ENCODE measurements at places on chromosomes 4 and X.
A peak's percentile ranks its signal among the peaks of the same experiment; 100 is the strongest.

- no peak for DNase-seq
Measured at GRCh38 chr4:144402176-144402575, 243.8 kb upstream of the HHIP start.

DNA sequence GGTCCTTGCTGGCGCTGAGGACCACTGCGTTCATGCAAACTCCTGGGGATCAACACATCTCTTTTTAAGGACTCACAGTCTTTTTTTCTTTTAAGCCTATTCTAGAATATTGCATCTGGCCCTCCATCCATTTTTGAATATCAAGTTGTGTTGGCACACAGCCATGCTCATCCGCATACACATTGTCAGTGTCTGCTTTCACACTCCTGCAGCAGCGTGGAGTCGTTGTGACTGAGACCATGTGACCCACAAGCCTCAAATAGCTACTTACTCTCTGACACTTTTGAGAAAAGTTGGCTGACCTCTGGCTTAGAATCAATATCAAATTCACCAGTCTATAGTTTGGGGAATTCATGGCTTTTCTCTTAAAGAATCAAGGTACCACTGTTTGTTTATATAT is 191.8 kb upstream of the S100G start:
- no peak for DNase-seq

GRCh38 chrX:47645530-47645929 is 4.8 kb downstream of the ELK1 start:
- DNase-seq, result no peak

DNA sequence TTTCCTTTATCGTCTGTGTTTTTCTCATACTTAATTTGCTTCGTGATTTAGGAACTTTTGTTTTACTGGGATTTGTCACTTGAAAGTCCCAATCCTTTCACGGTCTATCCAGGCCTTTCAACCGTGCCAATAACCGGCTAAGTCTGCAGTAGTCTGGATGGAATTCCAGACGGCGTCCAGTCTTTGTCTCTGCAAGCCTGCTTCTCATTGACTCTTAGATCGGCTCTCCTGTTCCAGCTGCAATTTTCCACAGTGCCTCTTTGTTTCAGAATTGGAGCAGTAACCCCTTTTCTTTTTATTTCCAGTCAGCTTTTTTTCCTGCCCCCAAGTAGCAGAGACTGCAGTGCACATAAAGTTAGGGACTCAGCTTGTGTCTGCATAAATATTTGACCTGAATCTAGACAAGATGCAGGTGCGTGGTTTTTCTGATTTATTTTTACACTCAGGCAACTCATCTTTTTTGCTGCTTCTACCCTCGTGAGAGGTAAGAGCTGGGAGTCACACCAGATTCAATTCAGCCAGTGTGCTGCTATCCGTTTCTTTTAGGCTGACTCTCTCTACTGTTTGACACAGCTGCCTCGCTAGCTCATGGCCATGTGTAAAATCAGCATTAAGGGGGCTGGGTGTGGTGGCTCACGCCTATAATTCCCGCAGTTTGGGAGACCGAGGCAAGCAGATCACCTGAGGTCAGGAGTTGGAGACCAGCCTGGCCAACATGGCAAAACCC is 37.4 kb upstream of the DHRSX start:
- DNase-seq, result no peak

- no peak for DNase-seq
Measured at GRCh38 chr4:5712517-5712916, 1.5 kb downstream of the EVC start.

- DNase-seq, result no peak
Measured at GRCh38 chr4:82230306-82230705, 143.5 kb downstream of the HNRNPD start.

- no peak for DNase-seq
Measured at GRCh38 chr4:104795264-104795939, 300.7 kb upstream of the CXXC4 start.

DNA sequence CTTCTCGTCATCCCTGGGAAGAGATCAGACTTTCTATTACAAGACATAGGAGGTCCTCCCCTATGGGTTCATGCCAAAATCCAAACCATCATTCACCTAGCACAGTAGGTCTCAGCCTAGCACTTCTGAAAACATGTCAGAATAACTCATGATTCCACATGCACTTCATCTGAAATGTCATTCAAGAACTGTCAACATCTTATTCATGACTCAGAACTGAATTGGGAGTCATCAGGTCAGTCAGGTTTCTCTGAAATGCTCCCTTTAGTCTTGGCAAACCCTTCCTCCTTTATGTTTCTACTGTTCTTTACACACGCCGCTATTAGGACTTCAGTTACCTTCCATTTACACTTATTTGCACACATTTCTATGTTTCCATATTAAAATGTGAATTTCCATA is 67.2 kb downstream of the ANTXR2 start:
- DNase-seq, result no peak

GRCh38 chr4:122666527-122667245 is 45.8 kb upstream of the IL21 start:
- peak; percentile 35 for DNase-seq

DNA sequence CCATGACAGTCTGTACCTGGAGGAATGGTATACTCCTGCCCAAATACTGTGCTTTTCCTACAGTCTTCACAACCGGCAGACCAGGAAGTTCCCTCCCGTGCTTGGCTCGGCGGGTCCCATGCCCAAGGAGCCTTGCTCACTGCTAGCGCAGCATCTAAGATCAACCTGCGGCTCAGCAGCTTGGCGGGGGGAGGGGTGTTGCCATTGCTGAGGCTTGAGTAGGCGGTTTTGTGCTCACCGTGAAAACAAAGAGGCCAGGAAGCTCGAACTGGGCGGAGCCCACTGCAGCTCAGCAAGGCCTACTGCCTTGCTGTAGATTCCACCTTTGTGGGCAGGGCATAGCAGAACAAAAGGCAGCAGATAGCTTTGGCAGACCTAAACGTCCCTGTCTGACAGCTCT is 152.7 kb downstream of the TEX11 start:
- no peak for DNase-seq

DNA sequence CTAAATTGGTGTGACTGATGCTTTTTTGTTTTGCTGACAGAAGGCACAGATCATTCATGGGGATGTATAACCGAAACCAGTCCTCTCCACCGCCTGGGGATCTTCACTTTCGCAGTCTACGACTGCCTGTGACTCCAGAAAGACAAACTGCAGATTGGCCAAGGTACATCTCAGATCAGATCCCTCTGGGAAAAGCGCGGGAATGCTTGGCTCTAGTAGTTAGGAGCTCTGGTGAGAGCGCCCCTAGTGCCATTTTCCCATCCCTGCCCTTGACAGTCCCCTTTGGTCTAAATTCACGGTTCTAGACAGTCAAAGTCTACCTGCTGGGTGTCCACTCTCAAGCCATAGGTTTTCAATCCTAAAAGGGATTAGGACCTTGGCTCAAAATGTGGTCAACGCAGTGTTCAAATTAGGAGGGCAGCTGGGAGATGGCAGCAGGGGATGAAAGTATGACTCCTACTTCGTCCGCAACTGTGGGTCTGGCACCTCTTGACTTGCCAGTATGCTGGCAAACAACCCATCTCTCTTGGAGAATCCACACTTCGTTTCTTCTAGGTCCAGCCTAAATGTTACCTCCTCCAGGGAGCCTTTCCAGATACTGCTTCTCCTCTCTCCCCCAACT is 6.9 kb upstream of the HAND2 start:
- DNase-seq, result no peak
